ENCODE measurements at places on chromosomes 16 and 17.

GRCh38 chr17:74578979-74579378 lies 11.7 kb upstream of the CD300H start:
- no peak for DNase-seq

DNA sequence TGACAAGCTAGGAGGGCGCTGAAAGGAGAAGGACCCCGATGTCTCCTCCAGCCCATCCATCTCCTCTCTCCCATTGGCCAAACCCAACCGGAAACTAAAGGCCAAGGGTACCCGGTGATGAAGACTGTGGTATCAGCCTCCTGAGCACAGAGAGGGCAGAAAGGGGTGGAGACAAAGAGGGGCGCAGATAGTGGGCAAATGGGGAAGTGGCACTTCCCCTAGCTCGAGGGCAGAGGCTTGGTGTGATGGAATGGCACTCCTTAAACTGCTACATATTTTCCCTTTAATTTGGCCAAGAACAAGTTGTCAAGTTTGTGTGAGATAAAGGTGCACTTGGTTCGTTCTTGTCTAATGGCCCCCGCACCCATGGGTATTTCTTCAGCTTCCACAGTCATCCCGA lies 27.8 kb downstream of the IL4R start:
- no peak for DNase-seq

GRCh38 chr17:39236450-39236927 lies 10.7 kb upstream of the STAC2 start:
- no peak for DNase-seq

DNA sequence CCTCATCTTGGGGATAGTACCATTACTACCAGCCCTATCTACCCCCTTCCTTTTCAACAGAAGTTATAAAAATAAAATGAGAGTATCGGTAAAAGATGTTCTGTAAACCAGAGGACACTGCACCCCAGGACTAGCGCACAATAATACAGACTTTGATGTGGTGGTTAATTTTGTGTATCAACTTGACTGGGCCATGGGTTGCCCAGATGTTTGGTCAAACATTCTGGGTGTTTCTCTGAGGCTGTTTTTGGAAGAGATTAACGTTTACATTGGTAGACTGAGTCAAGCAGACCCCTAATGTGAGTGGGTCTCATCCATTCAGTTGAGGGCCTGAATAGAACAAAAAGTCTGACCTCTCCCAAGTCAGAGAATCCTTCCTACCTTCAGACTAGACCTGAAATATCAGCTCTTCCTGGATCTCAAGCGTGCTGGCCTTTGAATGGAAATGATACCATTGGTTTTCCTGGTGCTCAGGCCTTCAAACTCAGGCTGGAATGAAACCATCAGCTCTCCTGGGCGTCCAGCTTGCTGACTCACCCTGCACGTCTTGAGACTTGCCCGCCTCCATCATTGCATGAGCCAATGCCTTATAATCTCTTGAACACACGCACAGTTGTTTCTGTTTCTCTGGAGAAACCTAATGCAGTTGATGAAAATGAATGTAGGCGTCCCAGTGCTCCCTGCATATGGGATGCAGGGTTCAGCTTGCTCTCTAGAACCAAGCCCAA lies 10.1 kb downstream of the MRM1 start:
- DNase-seq: no peak

- DNase-seq: no peak
Measured at GRCh38 chr17:72930031-72930430, 162.5 kb downstream of the SLC39A11 start.

- no peak for DNase-seq
Measured at GRCh38 chr16:29314292-29314934, 92.1 kb downstream of the NPIPB11 start.

- peak; percentile 88 for DNase-seq
Measured at GRCh38 chr17:17440010-17440843, 36.6 kb upstream of the MED9 start.

DNA sequence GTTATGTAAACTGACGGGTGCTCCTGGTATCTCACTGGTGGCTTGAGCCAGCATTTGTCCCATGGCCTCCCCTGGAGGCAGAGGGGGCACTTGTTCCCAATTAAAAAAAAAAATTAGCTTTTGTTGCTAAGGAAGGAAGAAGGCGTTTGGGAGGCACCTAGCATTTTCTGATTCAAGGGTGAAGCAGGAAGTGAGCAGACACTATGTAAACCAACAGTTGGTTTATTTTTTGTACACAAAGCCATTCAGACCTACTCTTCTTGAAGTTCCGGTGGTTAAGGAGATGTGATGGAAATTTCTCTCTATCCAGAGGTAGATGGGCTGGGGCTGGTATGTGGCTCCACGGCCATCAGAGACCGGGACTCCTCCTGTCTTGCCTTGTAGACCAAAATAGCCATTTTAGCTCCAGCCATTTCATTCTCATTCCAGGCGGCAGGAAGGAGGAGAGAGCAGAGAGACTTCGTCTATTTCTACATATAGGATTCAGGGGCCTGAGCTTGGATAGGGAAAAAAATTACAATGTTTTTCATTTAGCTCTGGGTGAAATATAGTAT lies 103.0 kb downstream of the SNX29 start:
- no peak for DNase-seq

DNA sequence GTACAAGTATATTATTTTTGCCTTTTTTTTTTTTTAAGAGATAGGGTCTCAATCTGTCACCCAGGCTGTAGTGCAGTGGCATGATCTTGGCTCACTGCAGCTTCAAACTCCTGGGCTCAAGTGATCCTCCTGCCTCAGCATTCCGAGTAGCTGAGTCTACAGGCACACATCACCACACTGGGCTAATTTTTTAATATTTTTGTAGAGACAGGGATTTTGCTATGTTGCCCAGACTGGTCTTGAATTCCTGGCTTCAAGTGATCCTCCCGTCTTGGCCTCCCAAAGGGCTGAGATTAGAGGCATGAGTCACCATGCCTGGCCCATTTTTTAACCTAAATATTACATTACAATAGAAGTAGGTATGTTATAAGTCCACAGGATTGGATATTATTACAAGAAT lies 3.2 kb downstream of the TERB1 start:
- DNase-seq: no peak

DNA sequence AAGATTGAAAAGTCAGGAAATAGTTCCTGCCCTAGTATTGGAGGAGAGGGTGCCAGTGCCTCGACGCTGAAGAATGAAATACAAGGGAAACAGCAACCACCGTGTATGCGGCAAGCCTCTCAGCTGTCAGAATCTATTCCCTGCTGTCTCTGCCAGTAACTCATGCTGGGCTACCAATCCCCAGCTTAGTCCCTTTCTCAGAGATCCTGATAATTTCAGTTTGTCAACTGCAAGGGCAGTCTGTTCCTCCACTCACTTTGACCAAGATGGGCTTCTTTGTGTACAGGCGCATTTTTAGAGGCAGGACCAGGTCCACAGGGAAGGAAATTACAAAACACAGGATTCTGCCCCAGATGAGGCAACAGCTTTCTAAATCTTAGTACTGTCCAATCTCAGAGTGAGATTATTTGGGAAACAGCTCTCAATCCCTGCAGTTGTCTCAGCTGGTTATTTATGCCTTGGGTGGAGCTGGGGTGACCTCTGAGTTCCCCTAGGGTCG lies 1.3 kb downstream of the NQO1 start:
- no peak for DNase-seq

GRCh38 chr17:66567234-66568170 lies 265.1 kb downstream of the PRKCA start:
- DNase-seq: peak; percentile 89

DNA sequence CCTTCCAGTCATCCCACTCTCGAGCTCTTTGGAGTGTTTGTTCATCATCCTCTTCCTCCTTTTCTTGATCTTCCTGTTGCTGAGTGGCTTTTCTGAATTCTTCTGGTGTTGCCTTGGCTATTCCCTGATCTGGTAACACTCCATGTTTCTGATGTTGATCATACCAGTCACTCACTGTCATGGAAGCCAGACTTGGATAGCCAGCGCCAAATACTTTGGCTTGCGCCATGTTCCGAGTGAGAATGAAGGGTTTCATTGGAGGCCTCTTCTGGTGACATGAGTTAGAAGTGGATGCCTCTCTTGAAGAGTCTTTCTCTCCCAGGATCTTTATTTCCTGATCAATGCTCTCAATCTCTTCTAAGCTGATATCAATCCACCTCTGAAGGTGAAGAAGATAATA lies 31.2 kb downstream of the TEX14 start:
- DNase-seq: no peak

- no peak for DNase-seq
Measured at GRCh38 chr17:62092784-62093183, 27.7 kb upstream of the MED13 start.

DNA sequence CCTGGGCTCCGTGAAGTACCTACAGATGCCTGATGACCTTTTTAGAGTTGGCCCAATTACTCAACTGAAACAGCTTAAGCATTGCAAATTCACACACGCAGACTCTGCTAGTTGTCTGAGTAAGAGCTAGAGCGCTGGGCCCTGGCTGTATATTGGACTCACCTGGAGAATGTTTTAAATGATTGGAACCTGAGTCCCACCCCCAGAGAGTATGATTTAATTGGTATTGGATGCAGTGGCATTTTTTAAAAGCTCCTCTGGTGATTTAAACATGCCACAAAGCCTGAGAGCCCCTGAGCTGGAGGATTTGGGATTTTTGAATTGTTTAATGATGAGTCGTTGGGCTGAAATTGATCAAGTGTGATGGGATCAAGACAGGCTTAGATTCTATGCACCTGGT lies 143.9 kb upstream of the SDK2 start:
- DNase-seq: no peak

DNA sequence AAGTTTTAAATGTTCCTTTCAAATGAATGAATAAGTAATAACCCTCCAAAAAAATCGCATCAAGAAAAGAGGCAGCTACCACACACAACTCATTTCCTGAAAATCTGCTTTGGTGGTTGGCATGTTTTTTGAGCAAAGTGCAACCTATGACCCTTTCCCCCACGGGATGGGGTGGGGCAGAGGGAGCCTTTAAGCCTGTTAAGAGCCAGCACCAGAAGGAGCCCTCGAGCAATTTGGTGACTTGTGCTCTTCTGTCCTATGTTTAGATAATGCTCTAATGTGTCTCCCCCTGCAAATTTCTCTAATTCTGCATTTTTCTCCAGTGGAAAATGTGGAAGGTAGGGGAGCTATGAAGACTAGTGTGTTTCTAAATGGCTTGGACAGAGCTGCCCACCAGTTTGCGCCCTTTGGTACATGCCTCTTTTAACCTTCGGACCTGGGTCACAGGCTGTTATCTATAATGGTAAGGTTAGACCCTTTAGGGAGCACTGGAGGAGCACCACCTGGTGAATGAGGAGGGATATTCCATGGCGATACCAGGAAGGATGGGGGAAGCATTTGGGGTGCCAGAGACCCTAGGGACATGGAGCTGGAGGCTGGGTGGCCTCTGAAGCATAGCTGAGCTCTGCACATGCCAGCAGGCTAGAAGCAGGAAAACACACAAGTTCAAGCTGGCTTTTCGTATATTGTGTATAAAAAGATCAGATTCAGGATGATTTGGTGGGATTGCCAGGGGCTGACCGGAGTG lies 1.6 kb downstream of the PYCARD start:
- peak; percentile 63 for DNase-seq

DNA sequence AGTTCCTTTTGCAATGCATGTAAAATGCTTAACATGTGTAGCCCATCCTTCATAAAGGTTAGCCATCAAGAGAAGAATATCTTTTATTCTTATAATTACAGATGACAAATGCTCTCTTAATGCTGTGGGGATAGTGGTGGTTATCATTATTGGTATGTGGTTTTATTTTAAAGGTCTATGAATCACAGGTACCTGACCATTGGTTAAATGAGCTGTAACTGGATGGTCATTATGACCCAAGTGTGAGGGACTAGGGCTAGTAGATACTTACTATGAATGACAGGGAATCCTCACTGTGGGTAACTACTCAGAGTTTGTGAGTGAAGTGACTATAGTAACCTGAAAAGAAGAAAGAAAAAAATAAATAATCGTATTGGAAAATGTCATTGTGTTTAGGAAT lies 78.8 kb downstream of the CDRT15 start:
- DNase-seq: no peak

DNA sequence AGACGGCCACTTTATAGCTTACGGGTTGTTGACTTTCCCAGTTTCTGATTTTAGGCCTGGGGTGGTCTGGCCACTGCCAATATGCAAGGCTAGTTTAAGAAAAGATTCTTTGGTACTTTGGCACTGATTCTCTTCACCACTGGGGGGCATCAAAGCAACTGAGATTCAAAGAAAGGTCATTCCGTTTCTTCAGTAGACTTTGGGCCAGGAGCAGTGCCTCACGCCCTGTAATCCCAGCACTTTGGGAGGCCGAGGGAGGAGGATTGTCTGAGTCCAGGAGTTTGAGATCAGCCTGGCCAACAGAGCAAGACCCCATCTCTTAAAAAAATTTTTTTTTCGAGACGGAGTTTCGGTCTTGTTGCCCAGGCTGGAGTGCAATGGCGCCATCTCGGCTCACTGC lies 53.0 kb downstream of the RPA1 start:
- no peak for DNase-seq

DNA sequence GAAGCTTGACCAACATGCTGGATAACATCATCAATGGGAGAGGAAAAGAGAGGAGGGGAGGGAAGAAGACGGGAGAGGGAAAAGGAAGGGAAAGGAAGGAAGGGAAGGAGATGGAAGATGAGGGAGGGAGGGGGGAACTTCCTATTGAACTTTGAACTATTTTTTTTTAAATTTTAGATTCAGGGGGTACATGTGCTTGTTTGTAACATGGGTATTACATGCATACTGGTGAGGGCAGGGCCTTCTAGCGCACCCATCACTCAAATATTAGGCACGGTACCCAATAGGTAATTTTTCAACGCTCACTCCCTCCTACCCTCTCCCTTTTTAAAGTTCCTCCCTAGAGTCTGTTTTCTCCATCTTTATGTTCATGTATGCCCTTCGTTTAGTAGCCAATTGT lies 383.2 kb upstream of the XYLT1 start:
- DNase-seq: no peak

- no peak for DNase-seq
Measured at GRCh38 chr17:219696-220095, 38.2 kb upstream of the DOC2B start.

DNA sequence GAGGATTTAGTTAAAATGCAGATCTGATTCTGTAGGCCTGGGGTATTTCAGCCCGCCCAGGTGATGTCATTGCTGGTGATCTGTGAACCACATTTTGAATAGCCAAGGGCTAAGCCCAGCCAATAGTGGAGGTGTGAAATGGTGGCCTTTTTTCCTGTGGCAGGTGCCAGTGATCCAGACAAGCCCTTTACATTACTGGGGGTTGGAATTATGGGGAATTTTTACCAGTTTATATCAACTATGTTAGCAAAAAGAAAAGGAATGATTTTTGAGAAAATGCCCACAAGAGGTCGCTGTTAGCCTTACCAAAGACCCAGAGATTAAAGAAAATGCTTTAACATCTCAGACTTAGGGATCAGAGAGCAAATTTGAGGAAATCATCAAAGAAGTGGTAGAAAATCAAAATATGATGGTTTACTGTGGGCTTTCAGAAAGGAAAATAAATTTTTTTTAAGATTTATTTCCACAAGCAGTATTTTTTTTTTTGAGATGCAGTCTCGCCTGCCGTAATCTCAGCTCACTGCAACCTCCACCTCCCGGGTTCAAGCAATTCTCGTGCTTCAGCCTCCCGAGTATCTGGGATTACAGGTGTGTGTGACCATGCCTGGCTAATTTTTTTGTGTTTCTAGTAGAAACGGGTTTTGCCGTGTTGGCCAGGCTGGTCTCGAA lies 3.9 kb downstream of the VPS35L start:
- peak; percentile 25 for DNase-seq

Data from activated T-cell treated with anti-CD3 and anti-CD28 coated beads, Interleukin-2, amount 50 U/mL, for 48 hours (primary cell).